IMR-90 (cell line): ENCODE measurements at places on chromosomes 3 and 15. TPM values are rescaled to one million over a fixed set of nuclear protein-coding genes. Genes with fewer than 3 reads are reported as not detected.

Gene DUOX1
- not detected in 2 replicates for polyA plus RNA-seq

Gene MAP2K1
- 33.3 and 34.7 TPM in 2 replicates for polyA plus RNA-seq

Gene DMXL2
- polyA plus RNA-seq = 6.9 and 9.7 TPM in 2 replicates

- H3K27ac ChIP-seq = no peak overlapping the region
- H3K27me3 ChIP-seq = no peaks in the 10 kb centered on the region
- DNase-seq = peak; percentile 69
- peaks cover 12% of the 10 kb centered on the region for H3K36me3 ChIP-seq
- H3K4me3 ChIP-seq = no peak overlapping the region
These were observed 43.4 kb downstream of the ARMC8 start for GRCh38 chr3:138230525-138230924.

- H3K4me1 ChIP-seq = no peaks in the 10 kb centered on the region
- no peak overlapping the region for H3K27ac ChIP-seq
- DNase-seq = no peak
- no peaks in the 10 kb centered on the region for H3K36me3 ChIP-seq
- H3K27me3 ChIP-seq = no peaks in the 10 kb centered on the region
These were observed 224.4 kb upstream of the STRIT1 start for GRCh38 chr3:155517903-155518302.

GRCh38 chr3:127525373-127525772 lies 65.2 kb downstream of the TPRA1 start:
- no peaks in the 10 kb centered on the region for H3K4me1 ChIP-seq
- H3K27me3 ChIP-seq = peaks cover 17% of the 10 kb centered on the region
- no peaks in the 10 kb centered on the region for H3K36me3 ChIP-seq
- H3K4me3 ChIP-seq = no peak overlapping the region
- no peak overlapping the region for H3K27ac ChIP-seq
- peak; percentile 58 for DNase-seq

- H3K4me3 ChIP-seq = no peak overlapping the region
- no peaks in the 10 kb centered on the region for H3K27me3 ChIP-seq
- no peak for DNase-seq
- no peaks in the 10 kb centered on the region for H3K36me3 ChIP-seq
These were observed 462.2 kb upstream of the RARB start for GRCh38 chr3:24965706-24966385.
